Forelimb muscle (tissue), 1 donor: ENCODE measurements at places on chromosomes 5 and 9.

GRCh38 chr9:127741831-127742434 lies 6.8 kb upstream of the TOR2A start:
- DNase-seq: no peak

GRCh38 chr9:126532019-126532462 lies 81.7 kb upstream of the LMX1B start:
- no peak for DNase-seq

DNA sequence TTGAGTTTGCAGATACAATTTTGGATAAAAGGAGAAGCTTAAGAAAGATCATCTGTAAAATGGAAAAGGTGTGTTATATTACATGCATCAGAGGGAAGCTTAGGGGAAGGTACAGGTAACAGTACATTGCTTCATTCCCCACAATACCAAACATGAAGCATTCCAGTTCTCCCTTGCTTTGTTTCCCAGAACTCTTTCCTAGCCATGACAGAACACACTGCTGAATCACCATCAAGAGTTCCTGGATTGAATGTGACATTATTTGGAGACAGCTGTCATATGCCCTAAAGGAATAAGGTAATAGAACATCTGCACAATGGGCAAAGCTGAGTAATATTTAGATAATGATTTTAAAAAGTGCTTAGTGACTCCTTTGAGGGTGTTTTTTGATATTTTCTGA lies 303.5 kb upstream of the ST8SIA4 start:
- DNase-seq: no peak

- no peak for DNase-seq
Observed at GRCh38 chr5:1521671-1522600, 1.8 kb downstream of the LPCAT1 start.

DNA sequence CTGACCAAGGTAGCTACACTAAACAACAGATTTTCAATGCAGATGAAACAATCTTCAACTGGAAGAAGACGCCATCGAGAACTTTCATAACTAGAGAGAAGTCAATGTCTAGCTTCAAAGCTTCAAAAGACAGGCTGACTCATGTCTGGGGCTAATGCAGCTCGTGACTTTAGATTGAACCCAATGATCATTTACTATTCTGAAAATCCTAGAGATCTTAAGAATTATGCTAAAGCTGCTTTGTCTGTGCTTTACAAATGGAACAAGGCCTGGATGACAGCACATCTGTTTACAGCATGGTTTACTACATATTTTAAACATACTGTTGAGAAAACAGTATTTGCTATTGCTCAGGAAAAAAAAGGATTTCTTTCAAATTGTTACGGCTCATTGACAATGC lies 54.9 kb downstream of the RICTOR start:
- DNase-seq: no peak

DNA sequence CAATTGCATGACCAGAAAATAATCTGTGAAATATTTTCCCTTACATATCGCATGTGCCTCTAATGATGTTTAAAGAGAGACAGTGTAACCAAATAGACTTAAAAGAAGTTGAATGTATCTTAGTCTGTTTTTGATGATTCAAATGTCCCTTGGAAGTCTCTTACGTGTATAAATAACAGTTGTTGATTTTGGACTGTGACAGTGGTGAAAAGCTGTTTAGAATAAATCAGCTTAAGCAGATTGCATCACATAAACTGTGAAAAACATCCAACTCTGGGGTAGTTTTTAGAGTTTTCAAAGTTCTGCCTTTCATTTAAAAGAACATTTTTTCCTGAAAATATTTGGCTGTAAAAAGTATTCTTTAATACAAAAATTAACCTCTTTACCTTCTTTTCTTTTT lies 301.1 kb downstream of the PRR16 start:
- no peak for DNase-seq

- DNase-seq: no peak
Observed at GRCh38 chr5:159182691-159183090, 26.7 kb downstream of the RNF145 start.

- no peak for DNase-seq
Observed at GRCh38 chr9:136865768-136866103, 372 bp downstream of the EDF1 start.

DNA sequence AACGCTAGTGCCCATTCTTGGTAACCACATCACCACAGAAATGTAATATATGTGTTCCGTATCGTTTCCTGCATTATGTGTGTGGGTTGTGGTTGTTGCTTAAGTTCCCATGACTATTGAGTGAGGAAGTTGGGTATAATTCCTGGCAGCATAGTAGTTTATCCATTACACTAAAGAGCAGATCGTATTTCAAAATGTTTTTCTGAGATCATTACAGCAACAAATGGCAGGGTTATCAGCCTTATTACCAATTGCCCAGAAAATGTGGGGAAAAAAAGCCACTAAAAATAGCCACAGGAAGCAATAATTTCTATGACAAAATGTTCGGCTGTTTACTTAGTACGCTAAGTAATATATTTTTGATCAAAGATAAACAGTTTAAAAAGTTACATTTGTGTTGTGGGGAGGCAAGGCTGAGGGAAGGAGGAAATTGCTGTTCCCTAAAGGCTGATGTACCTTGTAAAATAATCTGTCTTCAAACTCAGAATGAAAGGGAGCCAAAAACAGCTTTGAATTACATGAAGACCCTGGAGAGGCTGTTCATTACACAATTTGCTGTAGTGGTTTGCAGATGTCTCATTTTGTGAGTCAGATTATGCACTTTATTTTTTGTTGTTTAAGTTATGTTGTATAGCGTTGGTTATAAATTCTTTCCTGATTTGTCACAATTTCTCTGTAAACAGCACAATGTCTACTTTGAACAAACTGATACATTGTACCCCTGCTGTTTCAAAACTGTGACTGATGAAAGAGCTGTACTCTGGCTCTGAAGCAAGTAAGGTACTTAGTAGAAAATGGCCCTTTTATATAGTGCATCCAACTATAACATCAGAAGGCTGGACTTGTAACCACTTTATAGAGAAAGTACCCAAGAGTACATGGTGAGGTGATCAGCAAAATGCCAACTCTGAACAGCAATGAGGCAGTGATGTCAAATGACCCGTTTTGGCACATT lies 1028.5 kb downstream of the NR2F1-AS1 start:
- DNase-seq: peak; percentile 71

- DNase-seq: no peak
Observed at GRCh38 chr5:72379936-72380335, 59.8 kb downstream of the PTCD2 start.

DNA sequence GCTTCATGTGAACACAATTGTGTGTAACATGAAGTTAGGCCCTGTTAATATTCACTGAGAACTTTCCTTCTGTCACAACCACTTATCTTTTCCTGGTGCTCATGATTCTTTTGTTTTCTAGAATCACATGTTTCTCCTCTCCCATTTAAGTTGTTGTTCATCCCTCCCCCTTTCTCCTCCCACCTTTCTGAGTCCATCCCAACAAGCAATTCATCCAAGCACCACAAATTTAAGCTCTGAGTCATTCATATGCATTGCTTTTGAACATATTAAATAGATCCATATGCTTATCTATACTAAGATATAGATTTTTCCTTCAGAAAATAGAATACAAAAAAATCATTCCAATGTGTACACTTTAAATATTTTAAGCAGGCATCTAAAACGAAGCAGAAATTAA lies 75.2 kb upstream of the NFIB start:
- DNase-seq: no peak

GRCh38 chr5:15528476-15528875 lies 28.5 kb downstream of the FBXL7 start:
- no peak for DNase-seq

GRCh38 chr5:154544646-154545045 lies 66.6 kb upstream of the HAND1 start:
- no peak for DNase-seq

DNA sequence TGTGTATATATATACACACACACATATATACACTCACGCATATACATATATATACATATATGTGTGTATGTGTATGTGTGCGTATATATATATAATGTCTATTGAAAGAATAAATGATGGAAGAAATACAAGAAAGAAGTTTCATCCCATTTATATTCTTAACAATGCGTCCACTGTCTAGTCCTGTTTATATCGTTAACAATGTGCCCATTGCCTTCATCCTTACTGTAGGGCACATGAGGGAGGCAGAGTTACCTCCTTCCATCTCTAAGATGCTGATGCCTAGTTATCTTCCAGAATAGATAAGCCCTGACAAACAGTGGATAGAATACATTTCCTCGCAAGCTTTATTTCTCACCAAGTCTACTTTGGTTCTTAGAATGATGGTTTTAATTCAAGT lies 389.8 kb upstream of the SEMA6A start:
- no peak for DNase-seq

DNA sequence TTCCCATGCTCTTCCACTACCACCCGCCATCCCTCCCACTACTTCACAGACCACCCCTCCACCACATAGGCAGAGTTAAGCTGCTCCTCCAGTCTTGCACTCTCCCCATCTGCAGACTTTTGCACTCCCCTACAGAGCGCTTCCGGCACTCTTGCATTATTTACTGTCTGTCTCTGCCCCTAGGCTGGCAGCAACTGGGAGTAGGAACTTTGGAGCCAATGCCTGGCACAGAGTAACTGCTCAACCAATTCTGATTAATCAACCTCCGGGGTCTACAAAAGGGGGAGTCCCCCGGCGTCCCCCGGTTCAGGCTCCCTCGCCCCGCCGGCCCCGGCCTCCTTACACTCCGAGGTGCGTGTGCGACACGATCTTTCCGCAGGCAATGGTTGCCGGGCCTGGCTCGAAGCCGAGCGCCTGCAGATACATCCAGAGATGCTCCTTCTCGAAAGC lies 498 bp downstream of the HAUS6 start:
- no peak for DNase-seq

DNA sequence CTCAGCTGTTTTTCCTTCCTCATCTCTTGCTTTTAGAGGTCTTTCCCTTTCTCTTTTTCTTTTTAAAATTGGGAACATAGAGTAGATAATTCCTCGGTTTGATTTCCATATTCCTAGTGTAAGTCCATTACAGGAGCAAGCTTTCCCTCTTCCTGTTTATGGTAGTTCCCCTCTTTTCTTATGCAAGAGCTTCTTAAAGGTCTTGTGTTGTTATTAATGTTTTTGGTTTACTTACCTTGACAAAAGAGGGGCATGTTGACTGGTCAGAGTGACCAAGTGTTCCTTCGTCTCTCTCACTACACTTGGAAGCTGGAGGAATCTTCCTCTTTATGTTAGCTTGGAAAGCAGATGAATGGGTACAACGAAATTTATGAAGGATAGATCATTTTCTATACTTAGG lies 8.3 kb downstream of the ATG10 start:
- no peak for DNase-seq

DNA sequence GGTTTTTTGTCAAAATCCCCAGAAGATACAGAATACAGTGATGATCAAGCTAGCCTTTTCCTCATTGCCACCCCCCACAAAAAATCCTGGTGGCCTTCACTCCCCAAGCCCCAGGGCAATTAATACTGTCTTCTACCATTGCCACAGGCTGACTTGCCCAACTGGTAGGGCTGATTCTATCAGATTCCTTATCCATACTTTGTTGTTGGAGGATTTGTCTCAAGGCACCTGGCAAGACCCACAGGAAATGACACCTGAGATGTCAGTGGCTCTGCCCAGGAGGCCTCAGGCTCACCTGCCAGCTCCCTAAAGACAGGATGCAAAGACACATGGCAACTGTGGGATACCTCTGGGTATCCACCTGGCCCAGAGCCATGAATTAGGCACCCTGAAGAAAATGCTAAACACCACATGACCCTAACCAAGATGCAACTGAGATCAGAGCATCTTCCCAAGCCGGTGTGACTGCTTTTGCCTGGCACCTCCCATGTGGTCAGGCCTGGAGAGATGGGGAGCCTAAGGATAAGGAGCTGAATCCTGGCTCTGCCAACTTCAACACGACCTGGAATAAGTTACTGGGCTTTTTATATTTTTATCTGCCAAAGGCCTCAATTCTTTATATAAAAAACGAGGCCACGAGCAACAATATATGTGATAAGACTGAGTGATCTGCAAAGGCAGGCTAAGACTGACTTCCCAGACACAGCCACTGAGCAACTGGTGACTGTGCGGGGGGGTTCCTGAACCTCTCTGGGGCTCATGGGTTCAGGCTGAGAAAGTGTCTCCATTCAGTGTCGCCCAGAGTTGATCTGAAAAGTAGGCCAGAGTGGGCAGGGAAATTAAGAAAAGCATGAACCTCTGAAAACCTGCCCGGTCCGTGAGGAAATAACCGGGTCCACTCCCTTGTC lies 944 bp downstream of the ATOX1 start:
- no peak for DNase-seq

GRCh38 chr5:73964352-73964865 lies 338.4 kb downstream of the ARHGEF28 start:
- DNase-seq: no peak

DNA sequence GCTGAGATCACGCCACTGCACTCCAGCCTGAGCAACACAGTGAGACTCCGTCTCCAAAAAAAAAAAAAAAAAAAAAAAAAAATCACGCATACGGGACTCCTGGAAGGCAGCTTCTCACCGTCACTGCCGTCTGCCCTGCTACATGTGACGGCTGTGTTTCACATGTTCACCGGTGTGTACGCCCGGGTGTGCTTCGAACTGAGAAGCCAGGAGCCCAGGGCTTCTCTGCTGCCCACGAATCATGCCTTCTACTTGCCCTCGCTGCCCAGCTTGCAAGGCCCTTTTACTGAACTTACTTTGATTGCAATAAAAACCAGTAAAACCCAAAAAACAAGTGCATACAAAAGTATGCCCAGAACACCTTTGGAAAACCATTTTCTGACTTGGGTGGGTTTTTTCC lies 5.8 kb upstream of the NKD2 start:
- DNase-seq: no peak
